CD4-positive, alpha-beta T cell treated with Interferon gamma for 1 hour (primary cell): ENCODE measurements at places on chromosomes 2 and 18.

GRCh38 chr18:13136904-13137669 lies 81.5 kb upstream of the LDLRAD4 start:
- DNase-seq = peak; percentile 32

DNA sequence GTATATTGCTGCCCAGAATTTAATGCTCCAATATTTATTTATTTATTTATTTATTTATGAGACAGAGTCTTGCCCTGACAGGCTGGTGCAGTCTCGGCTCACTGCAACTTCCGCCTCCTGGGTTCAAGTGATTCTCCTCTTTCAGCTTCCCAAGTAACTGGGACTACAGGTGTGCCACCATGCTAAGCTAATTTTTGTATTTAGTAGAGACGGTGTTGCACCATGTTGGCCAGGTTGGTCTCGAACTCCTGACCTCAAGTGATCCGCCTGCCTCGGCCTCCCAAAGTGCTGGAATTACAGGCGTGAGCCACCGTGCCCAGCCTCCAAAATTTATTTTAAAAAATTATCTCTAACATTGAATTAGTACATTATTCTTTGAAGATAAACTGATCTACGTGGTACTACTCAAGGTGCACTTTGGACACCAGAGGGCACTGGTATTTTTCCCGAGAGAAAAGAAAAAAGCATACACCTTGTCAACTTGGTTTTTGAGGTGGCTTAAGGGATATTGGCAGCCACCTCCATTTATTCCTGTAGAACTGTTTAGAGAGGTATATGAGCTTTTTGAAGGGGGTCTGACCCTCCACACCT lies 1.4 kb upstream of the IDH1 start:
- no peak for DNase-seq

DNA sequence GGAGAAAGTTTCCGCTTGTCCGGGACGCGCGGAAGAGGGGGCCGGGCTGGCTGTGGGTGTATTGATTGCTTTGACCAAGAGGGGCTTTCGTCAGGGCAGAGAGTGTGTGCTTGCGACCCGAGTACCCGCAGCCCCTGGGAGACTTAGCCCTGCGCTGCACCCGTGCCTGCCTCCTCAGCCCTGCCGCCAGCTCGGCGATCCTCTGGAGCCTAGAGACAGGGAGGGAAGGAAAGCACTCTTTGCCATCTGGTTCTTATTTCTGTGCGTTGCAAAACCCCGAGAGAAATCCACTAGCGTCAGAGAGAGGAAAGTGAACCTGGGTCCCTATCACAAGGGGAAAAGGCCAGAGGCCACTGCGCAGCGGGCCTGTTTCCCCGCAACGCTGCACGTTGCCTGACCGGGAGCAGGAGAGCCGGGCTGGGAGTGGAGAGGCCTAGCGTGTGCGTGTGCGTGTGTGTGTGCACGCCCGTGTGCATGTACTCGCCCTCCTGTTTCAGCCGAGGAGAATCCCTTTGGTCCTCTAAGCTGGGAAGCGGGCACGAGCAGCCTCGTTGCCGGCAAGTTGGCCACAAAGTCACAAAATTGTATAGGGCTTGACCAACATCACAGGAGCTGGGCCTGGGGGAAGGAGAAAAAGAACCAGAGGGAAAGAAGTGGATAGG lies 1.7 kb downstream of the SIX3 start:
- DNase-seq = no peak

GRCh38 chr18:24381126-24381525 lies 16.5 kb downstream of the OSBPL1A start:
- DNase-seq = no peak

- no peak for DNase-seq
Measured at GRCh38 chr18:77078690-77079070, 53.9 kb downstream of the MBP start.

DNA sequence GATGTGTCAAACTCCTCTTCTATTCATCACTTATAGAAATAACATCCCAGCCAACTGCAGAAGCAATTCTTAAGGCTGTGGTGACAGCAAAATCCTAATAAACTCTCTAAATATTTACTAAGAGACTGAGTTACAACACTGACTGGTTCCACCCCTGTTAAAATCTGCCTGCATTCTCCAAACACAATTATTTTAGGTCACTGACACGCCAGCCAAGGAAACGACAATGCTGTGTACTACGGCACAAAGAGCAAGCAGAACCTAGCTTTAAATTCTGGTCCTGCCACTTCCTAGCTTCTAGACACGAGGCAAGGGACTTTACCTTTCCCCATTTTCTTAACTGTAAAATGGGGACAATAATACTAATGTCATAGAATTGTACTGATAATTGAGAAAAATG lies 4.1 kb downstream of the CYRIA start:
- no peak for DNase-seq

- DNase-seq = no peak
Measured at GRCh38 chr2:15957881-15958713, 17.7 kb downstream of the MYCN start.

- DNase-seq = no peak
Measured at GRCh38 chr2:133193544-133194361, 374.5 kb downstream of the NCKAP5 start.

- no peak for DNase-seq
Measured at GRCh38 chr2:117856415-117857210, 42.1 kb downstream of the DDX18 start.

DNA sequence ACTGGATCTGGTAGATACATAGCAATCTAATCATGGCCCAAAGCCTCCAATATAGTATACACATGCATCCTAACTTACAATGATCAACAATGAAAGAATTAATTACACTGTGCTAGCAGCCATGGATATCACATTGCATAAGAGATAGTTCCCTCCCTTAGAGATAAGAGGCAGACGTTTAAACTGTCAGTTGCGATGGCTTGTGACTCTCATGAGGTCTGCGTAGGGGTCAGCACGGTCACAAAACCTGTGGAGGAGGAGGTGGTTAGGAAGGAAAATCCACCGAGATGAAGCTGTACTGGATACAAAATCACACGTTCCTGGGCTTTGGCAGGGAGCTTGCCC lies 800 bp upstream of the RALB start:
- no peak for DNase-seq

- no peak for DNase-seq
Measured at GRCh38 chr18:3180325-3180724, 39.4 kb downstream of the MYOM1 start.

DNA sequence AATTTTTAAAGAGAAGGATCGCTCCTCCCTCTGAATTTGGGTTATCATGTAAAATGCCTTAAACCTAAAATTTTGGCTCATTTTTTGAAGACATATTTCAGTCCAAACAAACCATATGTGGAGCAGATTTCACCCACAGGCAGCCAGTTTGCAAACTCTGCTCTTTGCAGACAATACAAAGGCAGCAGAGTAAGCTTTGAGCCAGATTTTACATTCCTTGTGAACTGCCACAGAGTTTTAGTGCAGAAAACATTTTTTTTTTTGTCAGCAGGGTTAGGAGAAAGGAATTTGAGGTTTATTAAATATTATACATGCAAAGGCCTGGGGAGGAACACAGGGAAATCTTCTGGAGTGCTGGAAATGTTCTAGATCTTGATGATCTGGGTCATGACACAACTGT lies 171.9 kb upstream of the FN1 start:
- no peak for DNase-seq

DNA sequence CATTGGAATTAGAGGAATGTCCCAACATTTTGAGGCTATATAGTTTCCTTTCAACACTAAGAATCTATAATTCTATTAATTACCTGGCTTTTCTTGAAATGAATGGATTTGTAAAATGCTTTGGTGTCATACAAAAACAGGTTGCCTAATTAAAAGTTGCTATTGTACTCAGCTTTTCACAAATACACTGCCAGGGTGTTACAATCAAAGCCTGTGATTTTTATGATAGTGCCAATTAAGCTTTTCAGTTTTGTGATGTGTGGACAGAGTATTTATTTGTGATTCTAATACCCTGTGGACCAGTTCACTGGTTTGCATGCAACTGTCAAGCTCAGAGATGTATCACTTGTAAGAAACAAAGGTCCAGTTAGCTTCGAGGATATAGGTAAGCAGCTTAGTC lies 71.8 kb downstream of the NAB1 start:
- DNase-seq = no peak

DNA sequence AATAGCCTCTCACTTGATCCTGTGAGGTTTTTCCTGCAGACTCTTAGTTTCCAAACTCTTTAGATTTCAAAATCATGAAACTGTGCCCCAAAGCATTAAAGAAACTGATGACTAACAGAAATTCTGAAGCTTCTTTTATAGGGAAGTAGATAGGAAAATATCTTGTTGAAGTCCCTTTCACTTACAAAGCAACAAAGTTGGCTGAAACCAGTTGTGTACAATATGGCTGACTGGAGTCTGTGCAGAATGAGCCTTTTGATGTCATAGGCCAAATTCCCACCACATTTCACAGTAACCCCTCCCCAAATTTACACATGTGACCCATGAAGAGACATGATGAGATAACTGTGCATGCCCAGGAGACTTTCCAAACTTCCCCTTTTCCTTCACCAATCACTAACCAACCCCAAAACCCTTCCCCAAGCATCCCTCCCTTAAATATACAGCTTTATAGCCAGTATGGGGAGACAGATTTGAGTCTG lies 61.7 kb upstream of the NCK2 start:
- DNase-seq = no peak

DNA sequence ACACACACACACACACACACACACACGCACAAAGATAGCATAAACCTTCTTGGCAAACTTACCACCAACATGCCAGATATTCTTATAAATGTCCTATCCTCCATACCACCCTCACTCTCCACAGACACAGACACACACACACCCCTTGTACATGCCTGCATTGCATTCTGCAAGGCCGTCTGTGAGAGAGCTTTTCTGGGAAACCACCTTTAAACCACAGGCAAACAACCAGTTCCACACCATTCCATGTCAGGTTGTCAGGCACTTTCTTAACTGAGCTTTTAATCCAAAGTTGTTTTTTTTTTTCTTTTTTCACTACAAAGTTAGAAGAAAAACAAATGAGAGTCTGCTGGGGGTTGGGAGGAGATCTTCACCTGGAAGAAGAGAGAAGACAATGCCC lies 221.1 kb downstream of the C1D start:
- no peak for DNase-seq

GRCh38 chr2:227703280-227703732 lies 14.5 kb downstream of the SLC19A3 start:
- no peak for DNase-seq

- DNase-seq = no peak
Measured at GRCh38 chr2:231908584-231908983, 17.6 kb downstream of the NPPC start.

DNA sequence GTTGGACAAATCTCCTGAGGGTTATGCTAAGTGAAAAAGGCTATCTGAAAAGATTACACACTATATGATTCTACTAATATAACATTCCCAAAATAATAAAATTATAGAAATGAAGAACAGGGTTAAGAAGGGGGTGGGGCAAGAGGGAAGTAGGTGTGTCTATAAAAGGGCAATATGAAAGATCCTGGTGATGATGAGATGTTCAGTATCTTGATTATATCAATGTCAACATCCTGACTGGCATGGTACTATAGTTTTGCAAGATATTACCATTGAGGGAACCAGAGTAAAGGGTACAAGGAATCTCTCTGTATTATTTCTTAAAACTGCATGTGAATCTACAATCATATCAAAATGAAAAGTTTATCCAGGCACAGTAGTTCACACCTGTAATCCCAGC lies 16.7 kb downstream of the CFAP53 start:
- DNase-seq = no peak

GRCh38 chr18:40249390-40250080 lies 1705.5 kb upstream of the PIK3C3 start:
- DNase-seq = no peak

GRCh38 chr2:174247474-174248186 lies 702 bp downstream of the OLA1 start:
- DNase-seq = no peak

GRCh38 chr2:46831869-46832265 lies 83.7 kb downstream of the MCFD2 start:
- no peak for DNase-seq

DNA sequence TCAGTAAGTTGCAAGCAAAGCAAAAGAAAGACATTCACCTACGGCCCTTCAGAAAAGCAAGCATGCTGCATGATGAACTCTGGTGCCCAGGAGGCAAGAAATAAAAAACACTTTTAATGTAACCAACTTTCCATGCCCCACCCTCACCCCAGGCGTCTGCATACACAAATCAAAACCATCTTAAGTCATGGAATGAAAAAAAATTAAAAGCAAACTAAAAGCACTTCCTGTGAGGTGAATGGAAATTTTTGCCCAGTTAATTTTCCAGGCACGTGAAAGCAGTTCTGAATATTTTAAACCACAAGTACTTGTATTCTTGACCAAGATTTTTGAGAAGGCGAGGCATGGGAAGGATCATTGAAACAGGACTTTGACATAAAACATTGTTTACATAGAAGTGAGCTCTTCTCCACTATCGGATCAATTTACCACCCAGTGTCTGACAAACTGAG lies 2.5 kb upstream of the ICOS start:
- no peak for DNase-seq
